SIG-M5 (cell line): ENCODE measurements at places on chromosomes 13 and 19.

DNA sequence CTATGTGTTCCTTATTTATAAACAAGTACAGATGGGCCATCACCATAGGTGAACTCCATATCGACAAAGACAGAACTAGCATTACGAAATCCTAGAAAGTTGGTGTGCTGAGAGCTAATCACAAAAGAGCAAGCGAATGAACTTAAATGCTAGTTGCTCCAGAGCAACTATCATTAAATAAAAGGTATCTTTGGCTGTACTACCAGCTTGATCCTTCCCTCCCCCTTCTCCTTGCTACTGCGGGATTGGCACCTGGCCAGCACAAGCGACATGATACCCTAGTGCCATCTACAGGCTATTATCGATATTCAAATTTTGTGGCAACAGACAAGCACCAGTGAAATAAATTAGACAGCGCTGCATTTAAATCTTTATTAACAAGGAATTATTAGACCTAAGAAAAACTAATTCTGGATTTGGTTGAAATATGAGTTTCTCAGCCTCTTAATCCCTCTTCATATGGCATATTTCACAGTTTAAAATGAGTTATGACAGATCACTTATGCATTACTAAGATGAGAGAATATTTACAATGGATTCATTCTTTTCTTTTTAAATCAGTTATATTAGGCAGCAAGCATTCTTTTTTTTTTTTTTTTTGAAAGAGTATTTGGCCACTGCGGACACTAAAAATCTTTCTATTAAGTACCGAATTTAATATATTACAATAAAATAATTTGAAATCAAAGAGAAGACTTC is 5.8 kb downstream of the PCDH9 start:
- no peak for DNase-seq

DNA sequence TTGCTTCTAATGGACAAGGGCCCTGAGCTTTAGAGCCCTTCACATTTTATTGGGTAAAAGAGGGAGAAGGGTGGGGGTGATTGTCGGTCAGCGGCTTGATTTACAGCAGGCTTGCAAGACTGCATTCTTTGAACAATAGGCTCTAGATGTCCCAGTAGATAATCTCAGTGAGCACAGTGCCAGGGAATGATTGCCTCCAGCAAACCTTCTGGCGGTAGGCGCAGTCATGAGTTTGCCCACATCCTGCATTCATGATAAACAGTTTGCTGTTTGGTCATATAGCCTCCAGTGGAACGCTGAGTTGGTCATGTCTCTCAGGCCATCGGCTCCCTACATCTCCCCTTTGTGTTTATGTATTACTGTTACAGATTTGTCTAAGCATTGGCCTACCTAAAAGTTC is 12.6 kb downstream of the ZNF528 start:
- DNase-seq, result no peak

DNA sequence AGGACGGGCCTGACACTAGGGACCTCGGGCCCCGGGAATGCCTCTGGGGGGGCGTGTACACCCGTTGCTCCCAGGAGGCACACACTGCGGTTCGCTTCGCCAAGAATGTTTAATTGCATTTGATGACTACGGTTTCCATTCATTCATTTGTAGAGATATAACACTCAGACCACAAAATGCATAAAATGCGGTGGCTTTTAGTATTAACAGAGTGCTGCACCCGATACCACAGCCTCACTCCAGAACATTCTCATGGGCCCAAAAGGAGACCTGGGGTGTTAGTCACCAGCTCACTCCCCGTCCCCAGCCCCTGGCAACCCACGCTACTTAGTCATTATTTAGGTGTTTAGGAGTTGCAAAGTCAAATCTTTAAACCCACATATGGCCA is 21.8 kb downstream of the HCN2 start:
- no peak for DNase-seq

DNA sequence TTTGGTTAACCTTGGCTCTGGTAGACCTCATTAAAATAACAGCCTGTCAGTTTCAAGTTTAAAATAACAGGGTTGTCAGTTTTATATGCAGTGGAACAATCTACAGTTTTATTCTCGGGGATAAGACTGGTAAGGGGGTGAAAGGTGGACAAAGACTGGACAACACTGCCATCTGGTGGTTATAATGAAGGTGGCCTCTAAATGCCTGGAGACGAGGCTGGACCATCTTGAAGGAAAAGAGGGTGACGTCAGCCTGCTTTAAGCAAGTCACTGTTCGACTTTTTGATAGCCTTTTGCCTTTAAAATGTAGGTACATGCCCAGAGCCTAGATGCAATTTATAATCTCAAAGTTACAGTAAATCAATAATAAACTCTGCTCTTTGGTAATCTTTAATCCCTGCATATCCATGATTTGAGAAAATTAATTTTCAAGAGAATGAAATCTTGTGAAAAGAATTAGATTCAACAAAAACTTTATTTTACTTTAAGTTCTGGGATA is 117.0 kb downstream of the DCT start:
- peak; percentile 5 for DNase-seq

DNA sequence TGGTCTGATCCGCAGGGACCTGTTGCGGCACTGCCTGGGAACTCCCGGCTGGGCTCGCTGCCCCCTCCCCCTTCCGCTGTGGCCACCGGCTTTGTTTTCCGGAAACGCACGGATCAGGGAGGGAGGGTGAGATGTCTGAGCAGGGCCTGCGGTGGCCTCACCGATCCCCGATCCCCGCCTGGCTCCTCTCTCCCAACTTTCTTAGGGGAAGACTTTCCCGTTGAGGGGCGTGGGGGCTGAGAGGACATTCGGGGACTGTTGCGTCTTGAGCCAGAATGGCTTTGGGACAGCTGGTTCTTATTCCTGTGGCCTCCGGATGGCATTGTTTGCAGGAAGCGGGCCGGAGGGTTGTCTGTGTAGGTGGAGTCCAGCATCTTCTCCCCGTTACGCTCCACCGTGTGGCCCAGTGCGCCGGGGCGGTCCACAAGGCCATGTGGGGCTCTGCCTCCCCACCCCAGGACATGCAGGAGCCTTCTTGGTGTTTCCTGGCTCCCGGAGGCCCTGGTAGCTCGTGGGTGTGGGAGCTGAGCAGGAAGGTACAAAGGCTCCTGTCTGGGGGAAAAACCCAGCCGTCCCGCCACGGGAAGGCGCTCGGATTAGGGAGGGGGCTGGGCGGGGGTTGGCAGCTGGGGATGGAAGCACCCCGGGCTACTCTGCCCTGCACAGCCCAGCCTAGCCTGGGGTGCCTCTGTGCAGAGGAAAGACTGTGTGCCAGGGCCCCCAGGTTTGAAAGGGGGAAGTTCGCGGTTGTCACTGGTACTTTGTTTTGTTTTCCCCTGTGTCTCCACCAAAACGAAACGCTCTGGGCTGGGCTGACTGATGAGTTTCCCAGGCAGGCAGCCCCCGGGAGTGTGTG is 1.3 kb downstream of the CSNK1G2 start:
- no peak for DNase-seq

DNA sequence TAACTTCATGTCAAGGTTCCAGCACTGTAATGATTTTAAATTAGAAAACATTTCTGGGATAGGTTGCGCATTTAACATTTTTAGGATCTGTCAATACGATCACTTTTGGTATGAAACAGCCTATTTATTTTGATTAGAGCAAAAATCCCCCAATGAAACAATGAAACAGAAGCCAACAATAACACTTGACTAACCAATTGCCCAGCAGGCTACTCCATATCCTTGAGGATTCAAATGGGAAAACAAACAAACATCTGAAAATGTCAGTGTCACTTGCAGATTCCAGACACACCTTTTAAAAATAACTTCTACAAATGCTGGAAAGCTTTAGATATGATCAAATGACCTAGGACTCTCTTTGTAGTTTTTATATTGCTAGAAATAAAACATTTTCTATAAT is 1412.5 kb upstream of the PRR20A start:
- DNase-seq, result no peak

DNA sequence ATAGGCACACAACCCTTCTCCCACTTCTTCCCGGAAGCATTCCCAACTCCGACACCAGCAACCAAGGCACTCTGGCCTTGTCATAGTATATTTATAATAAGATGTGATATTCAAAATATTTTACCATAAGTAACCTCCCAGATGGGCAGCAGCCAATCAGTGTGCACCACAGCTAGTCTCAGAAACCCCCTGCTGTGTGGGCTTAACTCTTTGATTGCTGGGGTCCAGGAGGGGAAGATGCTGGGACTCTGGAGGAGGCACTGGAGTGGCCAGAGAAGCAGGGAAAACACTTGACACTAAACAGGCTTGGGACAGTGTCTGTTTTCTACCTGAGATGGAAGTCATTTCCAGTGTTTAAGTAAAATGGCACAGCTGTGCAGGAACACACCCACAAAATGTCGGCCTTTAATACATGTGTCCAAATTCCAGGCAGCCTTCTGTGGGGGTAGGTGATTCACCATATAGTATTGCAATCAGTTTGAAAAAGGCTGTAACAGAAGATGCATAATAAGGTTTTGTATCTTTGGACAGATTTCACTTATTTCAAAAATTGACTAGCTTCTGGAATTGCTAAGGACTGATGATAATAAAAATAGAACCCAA is 100.7 kb downstream of the MBNL2 start:
- DNase-seq, result no peak

GRCh38 chr19:54916822-54917221 is 10.9 kb downstream of the NCR1 start:
- no peak for DNase-seq

- DNase-seq, result no peak
These were observed 1.1 kb downstream of the FPR1 start for GRCh38 chr19:51750400-51751094.

DNA sequence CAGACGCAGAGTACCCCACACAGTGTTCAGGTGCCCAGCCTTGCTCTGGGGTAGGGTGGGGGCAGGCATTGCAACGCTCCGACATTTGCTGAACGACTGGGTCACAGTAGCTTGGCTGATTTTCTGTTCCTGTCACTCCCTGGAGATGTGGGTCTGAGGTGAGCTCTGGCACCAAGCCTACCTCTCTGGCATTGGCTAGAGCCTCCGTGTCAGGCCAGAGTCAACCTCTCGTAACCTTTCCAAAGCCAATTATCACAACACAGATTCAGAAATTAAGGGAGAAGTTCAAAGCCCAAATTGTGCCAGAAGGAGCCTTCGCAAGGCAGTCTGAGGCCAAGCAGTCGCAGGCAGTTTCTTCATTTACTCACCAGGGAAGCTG is 117.2 kb downstream of the IRS2 start:
- DNase-seq, result no peak

- DNase-seq, result no peak
These were observed 669.6 kb downstream of the PCDH17 start for GRCh38 chr13:58300974-58301681.
